ENCODE measurements at places on chromosomes 3 and 15.
A peak's percentile ranks its signal among the peaks of the same experiment; 100 is the strongest.

DNA sequence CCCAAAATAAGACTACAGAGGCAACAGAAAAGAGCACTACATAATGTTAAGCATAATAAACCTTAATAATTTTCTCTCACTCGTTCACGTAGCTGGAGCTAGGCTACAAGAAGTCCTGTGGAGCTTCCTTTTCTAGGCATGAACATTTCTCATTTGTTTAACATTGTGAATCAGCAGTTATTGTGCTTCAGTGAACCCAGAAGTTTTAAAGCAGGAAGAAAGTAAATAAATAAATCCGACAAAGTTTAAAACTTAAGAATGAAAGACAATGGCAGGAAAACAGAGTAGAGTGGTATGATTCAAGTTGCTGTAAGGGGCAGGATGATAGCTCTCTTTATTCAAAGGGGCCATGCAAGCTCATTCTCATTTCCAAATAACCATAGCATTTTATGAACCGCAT is 191.8 kb downstream of the LSAMP start:
- DNase-seq, result no peak

GRCh38 chr3:5494905-5495519 is 307.5 kb downstream of the EDEM1 start:
- DNase-seq, result no peak

DNA sequence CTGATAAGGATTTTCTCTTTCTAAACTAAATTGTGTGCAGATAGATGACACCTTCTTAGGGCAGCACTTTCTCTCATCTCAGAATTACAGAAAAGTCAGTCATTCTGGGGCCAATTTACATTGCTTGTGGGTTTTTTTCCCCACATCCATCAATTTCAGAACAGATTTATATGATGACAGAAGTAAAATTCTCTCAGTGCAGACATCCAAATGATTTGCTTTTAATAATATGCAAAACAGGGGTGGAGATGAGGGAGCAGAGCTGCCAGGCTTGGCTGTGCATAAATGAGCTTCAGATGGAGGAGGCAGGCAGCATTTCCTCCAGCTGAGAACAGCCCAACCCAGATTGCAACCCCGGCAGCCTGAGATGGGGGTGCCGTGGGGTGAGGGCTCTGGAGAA is 44.0 kb downstream of the EDEM1 start:
- DNase-seq, result no peak

- DNase-seq, result no peak
Measured at GRCh38 chr3:150057227-150057626, 86.5 kb upstream of the PFN2 start.

DNA sequence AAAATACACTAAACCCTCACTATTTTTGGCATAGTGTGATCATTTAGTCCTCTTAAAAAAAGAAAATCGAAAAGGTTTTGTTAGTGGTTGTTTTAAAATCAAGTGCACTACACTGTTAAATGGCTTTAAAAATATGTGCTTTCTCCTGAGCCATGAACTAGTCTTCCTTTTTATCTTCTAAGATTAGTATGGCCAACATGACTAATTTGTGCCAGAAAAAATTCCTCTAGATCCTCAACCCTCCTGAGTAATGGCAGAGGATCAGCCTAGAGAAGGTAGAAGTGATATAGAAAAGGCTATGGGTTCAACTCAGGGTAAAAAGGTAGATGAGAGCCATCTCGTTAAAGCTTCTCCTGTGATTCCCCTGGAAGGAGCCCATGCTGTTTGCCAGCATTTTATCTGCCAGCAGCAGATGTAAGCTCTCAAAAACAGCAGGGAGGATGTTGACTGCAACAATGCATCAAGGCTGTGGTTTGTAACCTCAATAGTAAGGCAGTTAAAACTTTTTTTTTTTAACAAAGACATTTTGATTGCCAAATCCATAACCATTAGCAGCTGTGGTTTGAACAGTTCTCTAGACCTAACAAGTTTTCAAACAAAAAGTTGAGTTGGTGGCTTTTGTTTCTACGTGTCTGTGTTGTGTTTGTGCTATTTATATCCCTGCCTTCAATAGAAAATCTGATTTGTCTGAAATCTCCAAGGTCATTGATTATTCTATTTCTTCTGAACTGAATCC is 30.2 kb upstream of the ZNF609 start:
- DNase-seq, result peak; percentile 64

DNA sequence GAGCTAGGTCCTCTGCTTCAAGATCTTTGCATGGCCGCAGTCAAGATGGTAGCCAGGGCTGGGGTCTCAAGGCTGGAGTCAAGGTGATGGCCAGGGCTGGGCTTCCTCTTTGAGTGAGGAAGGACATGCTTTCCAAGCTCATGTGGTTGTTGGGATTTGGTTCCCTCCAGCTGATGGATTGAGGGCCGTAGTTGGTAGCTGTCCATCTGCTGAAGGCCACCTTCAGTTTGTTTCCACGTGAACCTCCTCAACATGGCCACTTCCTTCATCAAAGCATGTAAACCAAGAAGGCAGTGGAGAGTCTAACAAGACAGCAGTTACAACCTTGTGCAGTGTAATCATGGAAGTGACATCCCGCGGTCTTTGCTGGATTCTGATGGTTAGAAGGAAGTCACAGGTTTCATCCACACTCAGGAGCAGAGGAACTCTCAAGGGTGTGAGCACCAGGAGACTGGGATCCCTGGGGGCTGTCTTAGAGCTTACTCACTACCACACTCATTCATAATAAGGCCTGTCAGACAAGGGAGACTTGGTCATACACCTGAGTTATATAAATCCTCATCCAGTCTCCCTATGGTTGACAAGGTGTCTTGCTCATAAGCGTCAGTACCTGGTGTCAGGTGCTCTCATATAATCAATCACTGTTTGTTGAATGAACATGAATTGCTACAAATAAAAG is 42.1 kb downstream of the ABHD5 start:
- no peak for DNase-seq

GRCh38 chr15:63347074-63347857 is 34.4 kb downstream of the CA12 start:
- no peak for DNase-seq

DNA sequence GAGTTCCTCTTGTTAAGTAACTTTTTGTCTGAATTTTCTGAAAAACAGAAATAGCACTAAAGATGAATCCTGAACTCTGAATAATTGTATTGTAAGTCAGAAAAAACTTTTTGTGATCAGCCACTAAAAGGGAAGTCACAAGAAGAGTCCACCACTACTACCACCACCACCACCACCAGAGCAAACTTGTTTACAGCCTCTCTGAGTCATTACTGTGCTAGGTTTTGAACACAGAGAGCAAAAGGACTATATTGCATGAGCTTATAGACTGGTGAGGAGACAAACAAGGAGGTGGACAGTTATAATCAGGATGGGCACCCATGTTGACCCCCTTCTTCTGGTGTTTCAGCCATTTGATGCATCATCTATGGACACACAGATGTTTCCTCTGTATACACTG is 141.7 kb downstream of the IL5RA start:
- no peak for DNase-seq

DNA sequence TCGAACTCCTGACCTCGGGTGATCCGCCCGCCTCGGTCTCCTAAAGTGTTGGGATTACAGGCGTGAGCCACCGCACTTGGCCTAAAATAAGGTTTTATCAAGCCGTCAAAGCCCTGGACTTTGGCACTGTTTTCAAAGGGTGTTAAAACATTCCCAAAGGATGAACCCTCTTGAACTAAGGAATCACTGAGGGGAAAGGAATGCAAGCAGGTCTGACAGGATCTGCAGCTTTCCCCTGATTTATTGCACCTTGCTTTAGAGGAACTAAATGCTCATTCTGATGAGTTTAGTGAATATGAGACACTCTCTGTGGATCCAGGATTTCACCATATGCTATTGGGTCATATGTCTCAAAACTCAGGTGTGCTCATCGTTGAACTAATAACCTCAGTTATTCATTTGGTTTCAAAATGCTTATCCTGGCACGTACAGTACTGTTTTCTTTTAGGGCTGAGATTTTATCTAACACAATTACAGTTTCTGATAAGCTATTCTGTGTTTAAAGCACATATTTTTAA is 63.0 kb upstream of the TSC22D2 start:
- no peak for DNase-seq

DNA sequence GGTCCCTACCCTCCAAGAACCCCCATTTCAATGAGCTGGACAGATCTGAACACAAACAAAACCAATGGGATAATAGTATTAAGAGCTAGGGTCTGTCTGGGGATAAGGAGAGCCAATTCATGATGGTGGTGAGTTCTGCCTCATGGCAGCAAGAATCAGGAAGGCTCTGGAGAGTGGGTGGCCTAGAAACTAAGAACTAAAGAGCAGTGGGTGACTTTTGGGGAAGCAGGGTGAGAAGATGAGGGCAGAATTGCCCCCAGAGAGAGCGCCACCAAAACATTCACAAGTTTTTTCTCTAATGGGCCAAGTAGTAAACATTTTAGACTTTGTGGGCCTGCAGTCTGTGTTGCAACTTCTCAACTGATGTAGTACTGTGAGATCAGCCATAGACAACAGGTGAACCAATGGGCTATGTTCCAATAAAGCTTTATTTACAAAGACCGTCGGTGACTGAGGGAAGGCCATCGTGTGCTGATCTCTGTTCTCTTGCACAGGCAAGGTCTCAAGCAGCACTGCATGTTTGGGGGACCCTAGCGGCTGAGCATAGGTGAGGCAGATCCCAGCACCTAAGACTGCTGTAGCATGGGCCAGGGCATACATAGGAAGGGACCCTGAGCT is 225.5 kb upstream of the ST8SIA2 start:
- DNase-seq, result no peak

DNA sequence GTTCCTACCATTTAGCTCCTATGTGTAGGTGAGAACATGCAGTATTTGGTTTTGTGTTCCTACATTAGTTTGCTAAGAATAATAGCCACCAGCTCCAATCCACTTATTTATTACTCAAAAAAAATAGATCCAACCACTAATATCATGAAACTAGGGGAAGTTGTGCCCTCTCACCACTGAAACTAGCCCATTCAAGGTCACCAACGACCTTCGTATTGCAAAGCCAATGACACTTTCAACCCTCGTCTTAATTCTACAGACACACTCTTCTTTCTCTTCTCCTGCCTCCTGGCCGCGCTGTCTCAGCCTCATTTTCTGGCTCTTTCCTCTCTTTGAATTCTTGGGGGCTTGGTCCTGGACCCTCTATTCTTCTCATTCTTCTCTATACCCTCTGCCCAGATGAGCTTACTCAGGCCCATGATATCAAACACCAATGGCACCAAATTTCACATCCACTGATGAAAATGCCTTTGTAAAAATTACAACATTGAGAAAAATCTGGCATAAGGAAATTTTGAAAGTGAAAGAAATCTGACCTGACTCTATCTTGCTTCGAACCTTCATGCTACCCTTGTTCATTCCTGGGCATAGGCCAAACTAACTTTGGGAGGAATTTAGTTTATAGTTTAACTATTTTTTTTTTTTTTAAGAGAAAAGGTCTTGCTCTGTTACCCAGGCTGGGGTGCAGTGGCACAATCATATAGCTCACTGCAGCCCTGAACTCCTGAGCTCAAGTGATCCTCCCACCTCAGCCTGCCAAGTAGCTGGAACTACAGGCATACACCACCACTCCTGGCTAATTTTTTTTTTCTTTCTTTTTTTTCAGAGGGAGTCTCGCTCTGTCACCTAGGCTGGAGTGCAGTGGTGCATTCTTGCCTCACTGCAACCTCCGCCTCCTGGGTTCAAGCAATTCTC is 25.4 kb upstream of the LIMD1 start:
- no peak for DNase-seq

- DNase-seq, result no peak
Measured at GRCh38 chr15:64949383-64950186, 37.9 kb downstream of the ANKDD1A start.

GRCh38 chr3:191362524-191363090 is 32.3 kb upstream of the UTS2B start:
- no peak for DNase-seq

GRCh38 chr3:42829083-42829627 is 19.9 kb downstream of the ACKR2 start:
- DNase-seq, result no peak

DNA sequence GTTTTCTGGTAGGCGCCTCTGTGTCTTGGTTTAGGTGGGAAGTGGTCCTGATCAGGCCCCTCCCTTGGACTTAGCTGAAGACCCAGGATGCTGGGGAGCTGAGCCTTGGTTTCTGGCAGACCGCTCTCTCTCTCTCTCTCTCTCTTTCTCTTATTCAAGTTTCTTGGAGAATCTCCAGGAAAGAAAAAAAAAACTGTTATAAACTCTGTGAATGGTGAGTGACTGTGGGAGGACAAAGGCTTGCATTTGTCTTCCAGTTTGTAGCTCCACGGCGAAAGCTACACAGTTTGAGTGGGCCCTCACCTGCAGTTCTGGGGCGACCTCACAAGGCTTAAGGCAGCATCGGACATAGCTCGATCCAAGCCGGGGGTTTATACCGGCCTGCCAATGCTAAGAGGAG is 7.5 kb downstream of the DET1 start:
- DNase-seq, result no peak

GRCh38 chr3:123660900-123661299 is 76.0 kb upstream of the HACD2 start:
- DNase-seq, result no peak

- DNase-seq, result no peak
Measured at GRCh38 chr15:29939404-29939803, 117.1 kb upstream of the TJP1 start.

DNA sequence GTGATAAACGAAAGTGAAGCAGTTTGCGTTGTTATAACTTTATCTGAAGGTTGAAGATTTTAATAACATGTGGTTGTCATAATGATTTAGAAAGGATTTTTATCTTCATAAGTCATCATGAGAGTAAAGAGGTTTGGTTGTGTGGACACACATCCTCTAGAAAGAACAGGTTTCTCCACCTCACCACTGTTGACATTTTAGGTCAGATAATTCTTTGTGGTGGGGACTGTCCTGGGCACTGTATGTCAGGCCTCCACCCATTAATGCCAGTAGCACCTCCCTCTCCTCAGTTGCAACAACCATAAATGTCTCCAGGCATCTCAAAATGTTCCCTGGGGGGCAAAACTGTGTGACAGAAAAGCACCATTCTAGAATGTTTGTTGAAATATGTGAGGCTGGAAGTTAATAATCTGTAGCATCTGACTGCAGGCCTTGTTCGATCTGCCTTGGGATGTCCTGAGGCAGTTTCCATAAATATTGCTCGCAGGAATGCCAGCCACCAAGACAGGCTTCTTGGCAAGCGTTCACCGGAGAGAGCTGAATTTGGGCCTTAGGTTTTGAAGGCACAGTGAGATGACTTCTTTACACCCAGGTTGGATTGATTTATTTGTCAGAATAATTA is 100.1 kb downstream of the ADAMTSL3 start:
- no peak for DNase-seq

- no peak for DNase-seq
Measured at GRCh38 chr3:183959214-183959613, 58.5 kb downstream of the ABCC5 start.

DNA sequence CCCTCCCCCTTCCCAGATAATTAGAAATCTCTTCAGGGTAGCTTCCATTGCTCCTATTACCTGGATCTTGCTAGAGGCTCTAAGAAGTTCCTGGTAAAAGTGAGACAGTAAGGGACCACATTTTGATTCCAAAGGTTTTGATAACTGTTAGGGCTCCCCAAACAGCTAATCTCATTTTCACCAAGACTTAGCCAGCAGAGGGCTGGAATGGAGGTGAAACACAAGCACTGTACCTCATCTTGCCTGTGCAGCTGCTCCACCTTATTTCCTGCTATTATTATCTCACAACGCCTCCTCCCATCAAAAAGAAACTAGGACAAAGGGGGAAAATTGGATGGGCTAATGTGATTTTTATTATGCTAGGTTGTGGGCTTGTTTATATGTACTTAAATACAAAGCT is 7.3 kb downstream of the SETD5 start:
- DNase-seq, result no peak

GRCh38 chr3:179526989-179527391 is 35.7 kb upstream of the ACTL6A start:
- no peak for DNase-seq

Data from CD4-positive, alpha-beta T cell treated with Interleukin-2 at 100 ng/mL for 4 hours (primary cell).